G401 (cell line): ENCODE measurements at places on chromosomes 16 and 17. TPM values are rescaled to one million over a fixed set of nuclear protein-coding genes. Genes with fewer than 3 reads are reported as not detected.

GRCh38 chr16:28264656-28265055 is 27.7 kb upstream of the SBK1 start:
- peak; percentile 72 for DNase-seq

DNA sequence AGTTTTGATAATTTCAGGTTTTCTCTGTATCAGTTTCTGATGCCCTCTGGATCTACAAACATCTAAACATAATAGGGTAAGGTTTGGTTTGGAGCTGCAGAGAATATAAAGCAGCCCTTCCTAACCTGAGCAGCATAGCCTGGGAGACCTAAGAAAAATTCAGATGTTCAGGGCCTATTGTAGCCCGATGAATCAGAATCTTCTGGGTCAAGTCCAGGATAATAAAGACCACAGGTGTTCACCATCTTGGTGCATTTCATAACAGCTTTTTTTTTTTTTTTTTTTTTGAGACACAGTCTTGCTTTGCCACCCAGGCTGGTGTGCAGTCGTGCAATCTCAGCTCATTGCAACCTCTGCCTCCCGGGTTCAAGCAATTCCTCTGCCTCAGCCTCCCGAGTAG is 19.7 kb upstream of the ARHGAP17 start:
- no peak for DNase-seq

GRCh38 chr16:66211651-66212050 is 154.8 kb upstream of the CDH5 start:
- no peak for DNase-seq

DNA sequence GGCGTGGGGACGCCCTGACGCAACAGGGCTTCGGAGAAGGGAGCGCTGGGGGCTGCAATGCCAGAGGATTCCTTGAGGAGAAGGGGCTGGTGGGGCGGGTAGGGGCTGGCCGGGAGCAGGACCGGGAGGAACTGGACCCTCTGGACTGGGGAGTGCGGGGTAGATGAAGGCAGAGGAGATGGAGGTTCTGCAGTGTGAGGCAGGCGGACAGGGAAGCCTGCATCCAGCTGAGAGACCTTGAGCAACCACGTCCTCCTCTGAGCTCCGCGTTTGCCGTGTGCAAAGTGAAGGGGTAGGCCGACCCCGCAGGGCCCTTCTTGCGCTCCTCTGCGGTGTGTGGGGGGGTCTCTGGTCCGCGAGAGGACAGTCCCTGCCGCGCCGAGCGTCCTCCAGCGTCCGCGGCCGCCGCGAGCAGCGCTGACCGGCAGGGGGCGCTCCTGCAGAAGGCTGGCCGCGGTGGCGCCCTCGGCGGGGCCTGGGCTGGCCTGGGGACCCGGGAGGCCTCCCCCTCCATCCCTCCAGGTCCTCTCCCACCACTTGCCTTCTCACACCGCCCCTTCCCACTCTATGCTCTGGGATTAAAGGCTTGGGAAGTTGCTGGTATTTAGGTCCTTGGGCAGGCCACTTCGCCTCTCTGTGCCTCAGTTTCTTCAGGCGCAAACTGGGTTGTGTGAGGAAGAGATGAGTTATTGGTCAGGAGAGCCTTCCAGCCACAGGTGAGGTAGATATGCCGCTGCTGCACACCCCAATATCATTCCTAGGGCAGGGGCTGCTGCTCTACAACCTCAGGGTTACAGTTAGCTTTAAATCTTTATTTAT is 9.6 kb upstream of the WNT9B start:
- DNase-seq = no peak

DNA sequence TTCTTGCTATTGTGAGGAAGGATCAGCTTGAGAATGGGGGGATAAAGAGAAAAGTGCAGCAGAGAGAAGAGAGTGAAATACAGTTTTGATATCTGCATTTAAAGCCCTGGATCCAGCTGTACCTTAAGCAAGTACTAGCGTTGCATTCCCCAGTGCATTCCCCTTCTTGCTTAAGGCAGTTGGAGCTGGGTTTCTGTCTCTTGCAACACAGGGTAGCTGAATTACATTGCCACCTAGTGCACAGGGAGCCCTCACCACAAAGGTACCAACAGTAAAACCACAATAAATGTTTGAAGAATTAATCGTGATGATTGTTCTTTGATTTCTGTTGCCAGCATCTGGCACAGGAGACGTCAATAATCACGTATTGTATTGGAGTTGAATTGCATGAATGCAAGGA is 588.7 kb downstream of the RBFOX1 start:
- DNase-seq = peak; percentile 59

DNA sequence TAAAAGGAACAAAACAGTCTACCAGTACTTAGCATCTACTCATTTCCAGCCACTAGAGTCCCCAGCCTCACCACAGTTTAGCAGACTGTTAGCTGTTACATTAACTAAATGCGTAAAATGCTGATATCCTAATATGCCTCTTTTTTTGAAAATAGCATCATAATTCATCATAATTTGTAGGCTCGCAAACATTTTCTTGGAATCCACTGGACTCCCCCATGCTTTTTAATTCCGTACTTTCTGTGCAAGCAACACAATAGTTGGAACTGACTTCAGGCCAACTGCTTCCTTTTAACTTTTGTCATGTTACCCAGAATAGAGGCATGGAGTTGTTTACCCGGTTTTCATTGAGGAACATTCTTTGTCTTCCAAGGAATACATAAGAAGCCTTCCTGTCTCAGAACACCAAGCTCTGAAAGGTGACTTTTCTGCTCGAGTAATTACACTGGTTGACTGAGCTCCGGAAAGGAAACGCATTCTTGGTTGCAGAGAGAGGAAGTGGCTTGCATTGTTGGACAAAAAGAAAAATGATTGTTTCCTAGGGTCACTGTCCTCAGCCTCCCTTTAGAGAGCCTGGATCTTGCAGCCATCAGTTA is 30.9 kb upstream of the SEC14L1 start:
- DNase-seq = no peak

DNA sequence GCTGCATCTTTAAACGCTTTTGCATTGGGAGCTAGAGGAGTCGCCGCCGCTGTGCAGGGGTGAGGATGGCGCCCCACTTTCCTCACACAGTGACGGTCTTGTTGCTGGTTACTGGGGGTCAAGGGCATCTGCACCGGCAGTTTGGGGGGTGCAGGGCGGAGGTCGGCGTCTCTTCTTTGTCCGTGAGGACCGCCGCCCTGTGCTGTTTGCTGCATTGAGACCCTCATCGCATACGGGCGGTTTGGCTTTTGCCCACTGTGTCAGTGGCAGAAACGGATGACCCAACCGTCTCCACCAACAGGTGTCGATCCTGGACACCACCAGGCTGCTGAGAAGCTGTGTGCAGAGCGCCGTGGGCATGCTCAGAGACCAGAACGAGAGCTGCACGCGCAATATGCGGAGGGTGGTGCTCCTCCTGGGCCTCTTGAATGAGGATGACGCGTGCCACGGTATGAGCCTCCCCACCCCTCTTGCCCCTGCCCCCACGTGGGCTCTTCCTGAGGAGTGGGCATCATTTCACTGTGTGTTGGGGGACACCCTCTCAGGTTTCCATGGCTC is 61.2 kb upstream of the ENDOV start:
- no peak for DNase-seq

GRCh38 chr16:68227183-68227793 is 8.6 kb downstream of the ESRP2 start:
- DNase-seq = no peak

The NXPH3 gene
- 93.4 and 111 TPM in 2 replicates for total RNA-seq

The KRT14 gene
- total RNA-seq = not detected in 2 replicates
